Frontal cortex (tissue), 4 donors: ENCODE measurements at places on chromosomes 5 and 9.

DNA sequence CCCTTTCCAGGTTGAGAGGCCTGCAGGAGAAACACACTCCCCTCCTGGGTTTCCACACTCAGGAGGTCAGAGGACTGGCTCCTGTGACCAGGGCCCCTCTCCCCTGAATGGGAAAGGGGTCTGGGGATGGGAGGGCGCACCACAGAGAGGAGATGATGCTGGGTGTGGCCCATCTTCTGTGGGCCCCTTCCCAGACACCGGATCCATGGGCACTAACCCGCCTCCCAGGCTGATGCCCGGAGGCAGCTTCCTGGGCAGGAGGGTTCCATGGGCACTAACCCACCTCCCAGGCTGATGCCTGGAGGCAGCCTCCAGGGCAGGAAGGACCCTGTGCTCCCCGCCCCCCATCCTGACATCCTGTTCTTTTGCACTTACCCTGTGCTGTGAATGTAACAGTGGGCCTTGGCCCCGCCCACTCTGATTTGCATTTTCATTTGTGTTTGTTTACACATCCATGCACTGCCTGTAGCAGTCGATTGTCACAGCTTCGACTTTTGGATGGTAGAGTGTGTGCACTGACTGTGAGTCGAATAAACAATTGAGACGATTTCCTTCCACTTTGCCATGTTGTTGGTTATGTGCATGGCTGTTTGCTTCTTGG lies 9.3 kb upstream of the DOLPP1 start:
- no peak for DNase-seq

DNA sequence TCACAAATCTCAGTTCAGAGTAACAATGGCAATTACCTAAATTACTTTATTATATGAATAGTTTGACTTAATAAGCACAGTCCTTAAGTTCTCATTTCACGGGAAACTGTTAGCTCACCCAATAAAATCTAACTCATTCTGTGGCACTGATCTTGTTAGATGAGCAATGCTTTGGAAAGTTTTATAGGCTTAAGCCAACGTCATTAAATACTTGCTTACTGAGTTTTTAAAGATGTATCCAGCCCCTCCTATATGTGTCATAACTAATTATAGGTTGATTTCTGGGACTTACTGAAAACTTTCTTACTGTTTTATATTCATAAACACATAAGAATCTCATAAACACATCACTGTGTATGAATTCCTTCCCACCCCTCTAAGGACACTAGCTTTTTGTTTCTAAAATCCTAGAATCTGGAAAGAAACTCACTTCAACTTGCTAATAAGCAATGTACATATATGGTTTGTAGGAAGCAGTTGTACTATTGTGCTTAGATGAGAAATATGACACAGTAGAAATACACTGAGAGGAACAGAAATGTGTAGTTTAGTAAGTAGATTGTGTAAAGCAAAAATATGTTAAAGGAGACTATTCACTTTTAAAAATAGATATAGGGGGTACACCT lies 14.1 kb upstream of the MARCOL start:
- DNase-seq = no peak

DNA sequence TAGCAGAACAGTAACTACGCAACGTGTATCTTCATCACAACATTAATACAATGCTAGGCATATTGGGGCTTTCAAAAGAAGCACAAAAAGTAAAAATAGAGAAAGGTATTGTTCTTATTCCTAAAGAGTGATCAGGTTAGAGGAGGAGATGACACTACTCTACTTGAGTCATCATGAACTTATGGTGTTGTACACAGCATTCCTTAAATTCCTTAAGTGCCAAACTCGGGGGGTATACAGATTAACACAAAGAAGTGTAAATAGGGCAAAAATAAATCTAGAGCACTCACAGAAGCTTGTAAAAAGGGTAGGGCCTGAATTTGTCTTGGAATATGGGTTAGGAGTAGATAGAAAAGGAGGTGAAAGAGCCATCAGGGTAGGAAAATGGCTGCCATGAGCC lies 308.0 kb upstream of the DAP start:
- DNase-seq = no peak

DNA sequence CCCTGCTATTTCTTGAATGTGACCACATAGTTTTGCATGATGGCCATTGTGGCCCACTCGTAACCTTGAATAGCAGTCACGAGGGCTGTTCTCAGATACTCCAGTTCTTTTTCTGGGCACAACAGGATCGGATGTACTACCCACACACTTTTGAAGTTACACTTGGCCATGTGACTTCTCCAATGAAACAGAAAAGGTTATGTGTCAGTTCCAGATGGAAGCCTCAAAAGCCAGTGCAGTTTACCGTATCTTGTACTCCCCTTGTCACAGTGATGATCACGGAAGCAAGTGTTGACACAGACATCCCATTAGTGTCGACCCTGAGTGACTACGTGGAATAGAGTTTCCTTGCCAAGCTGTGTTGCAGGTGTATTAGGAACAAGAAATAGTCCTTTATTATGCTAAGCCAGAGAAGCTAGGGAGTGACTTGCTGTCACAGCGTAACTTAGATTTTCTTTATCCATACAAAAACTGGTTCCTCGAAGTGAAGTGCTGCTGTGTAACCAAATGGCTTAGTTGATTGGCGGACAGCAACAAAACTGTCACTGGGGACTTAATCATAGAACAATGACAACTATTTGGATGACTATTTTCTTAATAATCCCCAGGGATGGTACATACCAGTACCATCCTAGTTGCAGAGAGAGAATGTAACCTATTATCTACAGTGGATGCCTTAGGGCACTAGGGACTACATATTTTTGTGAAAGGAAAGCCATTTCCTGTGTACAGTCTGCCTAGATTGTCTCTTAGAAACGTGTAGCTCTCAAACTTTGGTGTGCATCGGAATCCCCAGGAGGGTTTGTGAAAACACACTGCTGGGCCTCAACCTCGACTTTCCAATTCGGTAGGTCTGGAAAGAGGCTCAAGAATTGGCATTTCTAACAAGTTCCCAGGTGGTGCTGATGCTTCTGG lies 90.1 kb upstream of the DMRT1 start:
- no peak for DNase-seq

DNA sequence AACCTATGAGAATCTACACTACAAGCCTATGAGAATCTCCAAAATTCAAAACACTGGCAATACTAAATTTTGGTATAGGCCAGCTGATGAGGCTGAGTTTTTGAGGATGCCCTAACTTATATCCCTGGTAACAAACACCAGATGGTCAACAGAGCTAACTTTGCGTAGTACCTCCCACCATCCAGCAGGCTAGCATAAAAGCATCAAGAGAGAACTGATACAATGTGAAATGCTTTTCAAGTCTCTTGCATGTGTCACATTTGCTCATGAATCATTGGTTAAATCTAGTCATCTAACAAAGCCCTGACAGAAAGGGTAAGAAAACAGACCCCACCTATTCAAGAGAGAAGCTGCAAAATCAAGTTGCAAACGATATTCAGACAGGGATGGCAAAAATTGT lies 1609.7 kb upstream of the CDH9 start:
- DNase-seq = no peak

- DNase-seq = no peak
These were observed 572.5 kb upstream of the RGMB start for GRCh38 chr5:98200726-98201541.

- no peak for DNase-seq
These were observed 143.4 kb downstream of the CD180 start for GRCh38 chr5:67053229-67053628.

GRCh38 chr5:95615164-95615467 lies 4.8 kb upstream of the GPR150 start:
- DNase-seq = no peak

GRCh38 chr9:130629443-130630070 lies 34.8 kb upstream of the PRDM12 start:
- DNase-seq = peak; percentile 50

GRCh38 chr9:92535940-92536850 lies at the start of gene ECM2:
Gene ECM2 (minus strand): TSS chr9:92535990. CDS start chr9:92522866, 13,124 bp downstream.
- DNase-seq = no peak

DNA sequence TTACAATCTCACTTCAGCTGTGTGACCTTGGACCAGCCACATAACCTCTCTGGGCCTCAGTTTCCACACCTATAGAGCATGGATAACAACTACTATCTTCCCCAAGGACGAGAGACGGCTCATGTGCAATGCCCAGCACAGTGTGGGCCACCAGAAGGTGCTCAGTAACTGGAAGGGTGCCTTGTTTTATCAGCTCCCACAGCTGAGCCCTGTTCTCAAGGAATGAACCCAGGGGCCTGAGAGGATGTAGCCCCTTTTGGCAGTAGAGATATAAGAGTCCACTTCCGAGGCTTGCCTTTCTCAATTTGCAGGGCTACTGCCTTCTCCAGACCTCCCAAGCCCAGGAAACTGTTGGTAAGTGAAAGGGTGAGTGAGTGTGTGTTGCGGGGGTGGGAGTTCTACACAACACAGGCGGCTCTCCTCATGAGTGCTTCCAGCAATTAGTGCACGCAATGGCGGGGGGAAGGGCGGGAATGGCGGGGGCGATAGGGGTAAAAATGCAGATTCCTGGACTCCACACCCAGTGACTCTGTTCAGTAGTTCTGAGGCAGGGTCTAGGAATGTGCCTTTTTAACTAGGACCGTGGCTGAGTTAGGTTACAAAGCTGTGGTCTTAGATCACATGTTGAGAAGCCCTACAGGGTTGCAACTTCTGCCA lies 185.1 kb downstream of the FSTL4 start:
- DNase-seq = no peak

DNA sequence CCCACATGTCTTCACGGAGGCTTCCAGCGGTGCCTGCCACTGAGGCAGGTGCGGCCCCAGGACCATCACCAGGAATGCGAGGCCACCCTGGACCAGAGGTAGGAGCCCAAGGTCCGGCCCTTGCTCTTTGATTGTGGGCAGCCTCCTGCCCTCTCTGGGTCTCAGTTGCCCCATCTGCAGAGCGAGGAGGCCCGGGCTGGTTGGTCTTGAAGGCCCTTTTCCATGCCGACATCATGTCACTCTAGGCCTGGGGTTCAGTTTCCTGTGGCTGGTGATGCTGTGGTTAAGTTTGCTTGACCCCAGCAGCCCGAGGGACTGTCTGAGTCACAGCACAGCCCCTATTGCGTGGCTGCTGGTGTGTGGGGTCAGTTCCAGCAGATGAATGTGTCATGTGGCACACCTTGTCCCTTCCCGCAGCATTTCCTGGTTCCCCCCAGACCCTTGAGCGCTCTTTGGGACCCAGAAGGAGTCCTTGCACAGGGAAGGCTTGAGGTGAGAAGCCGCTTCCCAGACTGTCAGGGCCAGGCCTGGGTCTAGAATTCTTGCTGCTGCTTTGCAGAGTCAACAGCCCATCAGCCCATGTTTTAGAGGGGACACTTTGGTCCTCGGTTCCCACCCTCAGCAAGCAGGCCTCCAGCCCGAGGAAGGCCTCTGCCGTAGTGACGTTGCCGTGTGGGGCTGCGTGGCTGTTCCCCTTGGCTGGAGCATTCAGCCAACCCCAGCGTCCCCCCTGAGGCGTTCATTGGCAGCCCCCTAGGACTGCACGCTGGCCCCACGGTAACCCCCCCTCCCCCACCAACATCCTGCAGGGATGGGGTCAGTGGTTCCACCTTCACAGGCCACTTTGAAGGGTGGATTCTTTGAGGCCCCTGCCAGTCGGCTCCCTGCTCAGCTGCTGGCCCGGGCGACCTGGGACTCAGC lies 31.0 kb upstream of the HMCN2 start:
- no peak for DNase-seq

DNA sequence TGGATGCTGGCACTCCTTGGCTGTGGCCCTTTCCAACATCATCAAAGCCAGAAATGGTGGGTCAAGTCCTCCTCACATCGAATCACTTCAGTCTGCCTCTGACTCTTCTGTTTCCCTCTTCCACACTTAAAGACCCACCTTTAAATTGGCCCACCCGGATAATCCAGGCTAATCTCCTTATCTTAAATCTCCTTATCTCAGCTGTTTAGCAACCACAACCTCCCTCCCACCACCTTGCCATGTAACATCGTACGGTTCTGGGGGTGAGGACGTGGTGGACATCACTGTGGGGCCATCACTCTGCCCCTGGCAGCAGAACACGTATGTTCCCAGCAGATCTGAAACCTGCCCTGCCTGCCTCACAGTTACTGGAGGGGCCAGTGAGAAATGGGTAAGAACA lies 11.5 kb downstream of the IGFBPL1 start:
- DNase-seq = no peak

DNA sequence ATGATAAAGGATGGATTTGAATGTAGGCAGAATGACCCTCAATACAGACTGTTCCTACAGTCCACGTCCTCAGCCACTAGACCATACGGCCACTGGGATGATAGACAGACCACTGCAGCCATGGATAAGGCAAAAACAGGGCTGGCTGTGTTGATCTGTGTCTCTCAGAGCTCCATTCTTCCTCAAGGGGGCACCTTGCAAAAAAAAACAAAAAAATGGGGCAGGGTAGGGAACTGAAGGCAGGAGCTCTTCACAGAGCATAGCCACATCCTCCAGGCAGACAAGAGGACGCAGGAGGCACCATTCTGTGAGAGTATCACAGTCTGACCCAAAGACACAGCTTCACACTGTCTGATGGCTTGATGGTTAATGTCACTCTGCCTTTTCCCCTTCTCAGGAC lies 61.2 kb upstream of the GABRP start:
- DNase-seq = no peak

GRCh38 chr5:25974451-25974850 lies 1063.9 kb downstream of the CDH9 start:
- DNase-seq = no peak

DNA sequence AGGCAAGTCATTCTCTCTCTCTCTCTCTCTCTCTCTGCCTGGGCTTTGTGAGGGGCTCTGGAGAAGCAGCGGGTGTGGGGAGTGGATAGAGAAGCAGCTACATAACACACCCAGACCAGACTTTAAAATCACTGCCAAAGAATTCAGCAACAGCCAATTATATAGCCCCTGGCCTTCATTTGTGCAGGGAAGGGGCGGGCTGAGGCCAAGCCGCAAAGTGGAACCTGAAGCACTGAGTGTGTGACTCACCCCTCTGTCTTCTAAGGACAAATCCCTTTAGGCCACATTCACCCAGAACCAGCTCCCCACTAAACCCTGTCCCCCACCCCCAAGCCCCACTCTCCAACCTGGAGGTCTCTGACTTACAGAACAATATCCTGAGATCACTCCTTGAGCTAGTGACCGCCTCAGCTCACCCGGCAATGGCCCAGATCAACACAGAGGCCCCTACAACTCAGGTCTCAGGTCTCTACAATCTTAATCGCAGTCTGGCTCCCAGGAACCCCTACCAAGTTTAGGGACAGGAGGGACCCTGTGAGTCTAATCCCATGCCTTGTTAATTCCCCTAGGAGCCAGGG lies 6.0 kb downstream of the B4GALT1 start:
- DNase-seq = no peak

DNA sequence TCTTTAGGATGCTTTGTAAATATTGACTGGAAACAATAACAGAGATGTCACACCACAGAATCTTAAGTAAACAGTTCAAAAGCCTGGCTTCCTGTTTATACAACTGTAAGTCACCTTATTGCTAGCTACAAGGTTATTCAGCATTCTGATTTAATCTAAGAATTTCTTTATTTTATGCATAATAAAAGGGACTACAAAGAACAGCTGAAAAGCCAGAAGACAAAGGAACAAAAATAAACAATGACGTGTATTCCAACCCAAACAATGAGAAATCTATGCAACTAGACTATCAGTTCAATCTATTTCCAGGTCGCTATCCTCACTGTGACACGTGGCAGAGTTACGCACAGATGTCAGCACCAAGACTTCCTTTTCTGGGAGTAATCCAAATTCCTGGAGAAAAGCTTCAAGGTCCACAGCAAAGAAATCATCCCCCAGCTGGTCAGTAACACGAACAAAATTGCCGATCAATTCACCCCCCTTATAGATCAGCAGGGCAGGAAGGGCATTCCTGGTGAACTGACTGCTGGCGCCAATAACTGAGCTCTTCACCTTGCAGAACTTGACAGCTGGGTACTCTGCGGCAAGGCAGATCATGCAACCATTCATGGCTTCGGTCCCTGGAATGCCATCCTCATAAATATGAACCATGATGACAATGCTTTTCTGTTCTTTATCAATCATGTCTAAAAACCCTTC lies 8.4 kb downstream of the PDCL start:
- no peak for DNase-seq
